ENCODE measurements at places on chromosomes 7 and 10.

GRCh38 chr10:88322324-88323063, 260.6 kb downstream of the RNLS start:
- no peak for DNase-seq

GRCh38 chr7:36900988-36901710, 176.9 kb upstream of the AOAH start:
- no peak for DNase-seq

DNA sequence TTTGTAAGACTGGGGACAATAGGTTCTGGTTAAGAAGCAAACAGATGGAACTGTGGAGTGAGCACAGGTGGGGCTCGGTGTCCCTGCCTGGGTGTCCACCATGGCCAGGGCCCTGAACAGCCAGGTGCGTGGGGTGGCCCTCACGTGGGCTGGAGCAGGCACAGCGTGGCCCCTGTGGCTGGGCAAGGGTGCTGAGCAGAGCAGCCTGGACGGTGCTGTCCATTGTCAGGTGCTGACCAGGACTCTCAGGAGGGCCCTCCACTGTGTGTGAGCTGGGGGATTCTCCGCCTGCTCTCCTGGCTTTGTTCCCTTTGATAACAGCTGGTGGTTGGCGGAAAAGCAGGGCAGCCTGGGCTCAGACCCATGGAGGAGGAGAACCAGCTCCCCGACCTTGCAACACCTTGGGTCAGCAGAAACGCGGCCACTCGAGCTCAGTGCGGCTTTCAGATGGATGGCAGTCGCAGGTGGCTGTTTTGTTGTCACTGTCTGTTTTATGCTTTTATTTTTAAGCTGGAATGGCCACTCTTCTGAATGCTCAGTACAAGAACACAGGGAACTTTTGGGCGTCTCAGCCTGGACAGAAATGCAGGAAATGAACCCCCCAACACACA, 273.9 kb upstream of the ADARB2 start:
- no peak for DNase-seq

GRCh38 chr7:134371536-134371935, 54.8 kb upstream of the SLC35B4 start:
- no peak for DNase-seq

DNA sequence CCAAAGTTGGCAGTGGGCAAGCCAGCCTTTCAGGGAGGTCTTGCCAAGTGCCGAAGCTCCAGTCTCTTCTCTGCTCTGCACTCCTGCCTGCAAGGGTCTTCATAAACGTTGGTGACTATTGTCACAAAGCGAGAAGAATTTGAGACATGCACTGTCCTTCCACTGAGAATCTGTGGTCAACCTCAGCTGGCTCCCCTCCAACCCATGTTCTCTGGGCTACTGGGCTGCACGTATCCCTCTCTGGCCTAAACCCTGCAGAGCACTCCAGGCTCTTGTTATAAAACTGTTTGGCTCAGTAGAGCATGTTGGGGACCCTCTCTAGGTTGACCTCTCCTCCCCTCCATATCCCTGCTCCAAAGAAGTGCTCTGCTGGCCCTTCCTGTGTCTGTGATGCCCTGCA, 260.4 kb upstream of the NFE2L3 start:
- no peak for DNase-seq

GRCh38 chr10:122285506-122286444, 14.7 kb downstream of the BTBD16 start:
- DNase-seq: no peak

DNA sequence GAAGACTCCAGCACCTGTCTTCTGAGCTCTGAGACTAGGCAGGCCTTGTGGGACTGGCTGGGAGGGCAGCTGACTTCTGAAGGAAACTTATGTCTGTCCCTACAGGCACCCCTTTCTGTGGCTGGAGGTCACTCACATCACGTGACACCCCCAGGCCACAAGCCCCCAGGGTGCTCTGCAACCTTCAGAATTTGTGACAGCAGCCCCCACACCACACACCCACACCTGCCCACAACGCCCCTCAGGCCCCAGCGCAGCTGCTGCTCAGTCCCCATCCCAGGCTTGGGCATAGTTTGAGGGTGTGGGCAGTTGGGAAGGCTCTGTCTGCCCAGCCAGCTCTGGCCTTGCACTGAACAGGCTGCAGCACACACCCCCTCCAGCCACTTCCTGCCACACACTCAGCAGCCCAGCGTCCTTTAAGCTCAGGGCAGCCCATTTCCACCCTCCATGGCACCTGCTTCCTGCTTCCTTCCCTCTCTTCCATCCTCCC, 80.0 kb upstream of the UNC5B start:
- no peak for DNase-seq

- peak; percentile 34 for DNase-seq
These were observed 53.0 kb downstream of the CACUL1 start for GRCh38 chr10:118701529-118702323.

DNA sequence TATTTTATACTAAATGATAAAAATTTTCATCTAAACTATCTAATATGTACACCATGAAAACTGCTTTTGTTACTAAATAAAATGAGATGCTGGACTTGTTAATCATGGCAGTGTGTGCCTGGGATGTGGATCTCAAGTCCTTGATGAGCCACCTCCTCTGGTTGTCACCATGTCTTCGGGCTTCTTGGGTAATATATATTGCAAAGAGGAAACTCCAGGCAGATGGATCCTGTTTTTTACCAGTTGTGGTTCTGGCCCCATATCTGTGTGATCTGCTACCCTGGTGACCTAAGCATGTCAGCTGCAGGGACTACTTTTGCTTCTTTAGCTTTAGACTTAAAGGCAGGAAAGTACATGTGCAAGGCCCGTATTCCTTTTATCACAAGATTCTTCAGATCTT, 46.2 kb downstream of the TMEM60 start:
- DNase-seq: no peak

GRCh38 chr7:156096771-156097538, 284.7 kb upstream of the SHH start:
- no peak for DNase-seq

GRCh38 chr7:70588191-70588921, 543.6 kb upstream of the GALNT17 start:
- DNase-seq: no peak

DNA sequence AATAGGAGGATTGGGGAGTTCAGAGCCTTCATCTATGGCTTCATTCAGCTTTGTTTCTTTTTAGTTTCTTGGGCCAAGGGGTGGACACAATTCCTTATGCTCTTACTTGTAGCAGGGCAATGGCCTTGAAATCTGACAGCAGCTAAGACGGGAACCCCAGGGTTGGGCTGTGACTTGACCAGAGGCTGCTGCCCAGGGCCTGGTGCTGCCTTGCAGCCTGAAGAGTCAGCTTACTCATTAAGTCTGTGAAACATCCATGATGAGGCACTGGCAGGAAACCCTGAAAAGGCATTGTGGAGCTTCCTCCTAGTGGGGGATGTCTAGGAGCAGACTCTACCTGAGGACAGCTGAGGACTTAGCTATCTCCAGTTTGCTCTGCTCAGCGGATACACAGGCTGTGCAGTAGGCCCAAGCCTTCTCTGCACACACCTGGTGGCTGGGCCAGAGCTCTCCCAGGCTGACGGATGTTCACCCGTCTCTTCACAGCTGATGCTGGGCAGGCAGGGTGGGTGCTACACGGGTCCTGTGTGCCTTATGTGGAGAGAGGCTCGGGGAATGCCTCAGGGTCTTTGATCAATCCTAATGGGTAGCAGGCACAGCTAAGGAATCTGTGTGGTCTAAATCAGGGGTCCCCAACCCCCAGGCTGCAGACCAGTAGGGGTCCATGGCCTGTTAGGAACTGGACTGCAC, 17.8 kb downstream of the CXCL12 start:
- DNase-seq: no peak

DNA sequence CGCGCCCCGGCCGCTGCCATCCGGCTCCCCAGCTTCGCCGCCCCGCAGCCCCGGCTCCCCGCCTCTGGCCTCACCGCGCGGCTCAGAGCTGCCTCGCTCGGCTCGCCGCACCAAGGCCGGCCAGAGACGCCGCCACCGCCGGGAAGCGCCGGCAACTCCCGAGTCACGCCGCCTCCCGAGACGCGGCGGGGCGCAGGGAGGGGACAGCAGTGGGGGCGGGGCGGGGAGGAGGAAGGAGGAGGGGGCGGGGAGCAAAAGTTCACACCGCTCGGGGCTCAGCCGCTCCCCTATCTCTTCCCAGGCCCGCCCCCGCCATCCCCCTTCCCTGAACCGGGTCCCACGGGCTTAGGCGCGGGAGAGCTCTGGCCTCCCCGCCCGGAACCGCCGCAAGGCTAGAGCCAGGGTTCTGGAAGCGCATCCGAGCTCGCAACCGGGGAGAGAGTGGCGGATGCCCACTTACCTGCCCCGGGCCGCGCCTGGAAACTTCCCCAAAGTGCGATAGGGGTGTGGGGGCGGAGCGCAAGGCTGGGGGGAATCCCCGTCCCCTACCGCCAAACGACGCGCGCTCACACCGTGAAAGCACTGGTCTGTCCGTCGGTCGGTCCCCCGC, 1.0 kb downstream of the CHST15 start:
- peak; percentile 43 for DNase-seq

- peak; percentile 85 for DNase-seq
These were observed 39.2 kb upstream of the PPP1R3C start for GRCh38 chr10:91672021-91672608.

GRCh38 chr10:21399392-21400035, 126.0 kb downstream of the SKIDA1 start:
- peak; percentile 95 for DNase-seq

DNA sequence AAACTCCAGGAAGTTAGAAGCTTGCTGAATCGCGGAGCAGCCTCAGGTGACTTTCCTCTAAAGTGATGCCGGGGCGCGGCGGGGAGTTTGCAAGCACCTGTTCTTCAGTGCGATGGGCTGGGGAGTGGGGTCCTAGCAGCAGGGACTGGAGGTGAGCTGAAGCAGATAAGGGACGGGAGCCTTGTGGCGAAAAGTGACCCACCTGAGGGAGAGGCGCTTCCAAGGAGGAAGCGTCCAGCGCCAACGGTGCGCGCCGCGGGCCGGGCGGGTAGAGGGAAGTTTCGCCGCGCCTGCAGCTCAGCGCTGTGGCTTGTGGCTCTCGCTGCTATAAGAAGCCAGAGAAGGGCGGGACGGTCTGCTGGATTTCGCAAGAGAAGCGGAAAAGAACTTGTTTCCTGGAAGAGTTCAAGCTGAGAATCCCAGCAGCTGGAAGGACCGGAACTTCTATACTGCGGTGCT, at the start of gene STEAP4:
STEAP4 (minus strand) TSS at position 305 of the 459 bp plus-strand sequence. CDS start 22,625 bp downstream, outside the sequence.
- DNase-seq: peak; percentile 68

GRCh38 chr7:142010952-142011548, 15.4 kb downstream of the MGAM start:
- no peak for DNase-seq

DNA sequence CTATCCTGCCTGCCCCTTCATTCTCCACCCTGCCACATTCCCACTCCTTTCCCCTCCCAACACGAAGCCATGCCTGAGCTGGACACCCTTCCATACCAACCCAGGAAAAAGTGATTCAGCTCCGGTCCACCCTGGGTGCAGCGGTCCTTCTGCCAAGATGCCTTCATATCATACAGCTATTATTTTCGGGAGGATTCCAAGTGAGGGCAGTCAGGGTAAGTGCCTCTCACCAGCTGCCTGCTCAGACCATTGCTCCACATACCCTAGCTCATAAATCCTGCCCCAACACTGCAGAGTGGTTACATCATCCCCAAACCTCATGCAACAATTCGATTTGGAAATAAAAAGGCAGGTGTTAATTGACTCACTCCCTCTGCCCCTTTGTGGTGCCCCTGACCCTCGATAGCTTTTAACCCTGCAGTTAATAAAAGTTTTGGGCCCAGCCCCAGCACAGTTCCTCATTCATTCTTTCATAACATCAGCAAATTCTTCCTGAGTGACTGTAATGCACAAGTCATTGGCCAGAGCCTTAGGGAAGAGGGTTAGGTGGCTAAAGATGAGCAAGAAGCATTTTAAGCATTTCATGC, 42.6 kb downstream of the ZNF503 start:
- peak; percentile 67 for DNase-seq

GRCh38 chr7:105269397-105269796, 119.3 kb downstream of the SRPK2 start:
- peak; percentile 3 for DNase-seq

DNA sequence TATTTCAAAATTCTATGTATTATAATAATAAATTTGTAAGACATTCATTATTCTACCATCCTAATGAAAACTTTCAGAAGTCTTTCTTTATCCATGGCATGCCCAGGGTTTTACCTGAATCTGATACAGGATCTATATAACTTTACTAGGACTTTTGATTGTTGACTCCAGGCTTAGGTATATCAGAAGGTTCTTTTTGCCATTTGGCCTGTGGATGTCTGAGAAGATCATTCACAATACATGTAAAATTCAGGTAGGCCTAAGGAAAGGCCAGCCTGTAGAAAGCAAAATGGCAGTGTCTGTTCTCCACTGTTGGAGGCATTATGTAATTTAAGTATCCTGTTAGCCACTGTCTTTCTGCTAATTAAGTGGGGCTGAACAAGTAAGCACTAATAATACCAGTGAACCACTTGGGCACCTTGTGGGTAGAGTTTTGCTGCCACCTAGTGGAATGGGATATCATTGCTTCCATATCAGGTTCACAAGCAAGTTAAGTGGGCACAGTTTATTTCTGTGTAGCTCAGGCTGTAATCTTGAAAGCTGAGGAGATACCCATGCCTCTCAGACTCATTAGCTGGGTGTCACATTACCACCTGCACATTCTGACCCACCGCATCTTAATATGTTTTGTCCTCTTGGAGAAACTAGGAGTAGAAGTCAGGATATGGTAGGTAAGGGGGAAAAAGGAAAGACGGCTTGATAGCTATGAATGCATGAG, 105.5 kb downstream of the SEPTIN7 start:
- DNase-seq: peak; percentile 76

DNA sequence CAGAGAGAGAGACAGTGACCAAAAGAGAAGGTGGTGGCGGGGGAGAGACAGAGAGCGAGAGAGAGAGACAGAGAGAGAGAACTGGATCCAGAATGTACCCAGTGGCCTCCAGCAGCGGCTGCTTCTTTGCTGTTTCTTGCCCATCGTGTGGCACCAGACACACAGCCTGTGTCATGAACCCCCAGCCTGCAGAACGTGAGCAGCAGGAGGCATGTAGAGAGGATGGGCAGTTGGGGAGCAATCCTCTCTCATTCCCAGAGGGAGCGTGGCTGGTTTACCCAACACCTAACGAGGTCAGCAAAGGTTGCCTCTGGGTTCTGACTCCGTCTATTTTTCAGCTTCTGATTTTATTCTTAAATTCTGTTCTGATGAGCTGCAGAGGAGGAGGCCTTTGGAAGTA, 168.1 kb downstream of the ADARB2 start:
- no peak for DNase-seq

- no peak for DNase-seq
These were observed 31.7 kb downstream of the MKX start for GRCh38 chr10:27713941-27714340.

- DNase-seq: no peak
These were observed 29.7 kb upstream of the HSPA12A start for GRCh38 chr10:116771959-116772585.

DNA sequence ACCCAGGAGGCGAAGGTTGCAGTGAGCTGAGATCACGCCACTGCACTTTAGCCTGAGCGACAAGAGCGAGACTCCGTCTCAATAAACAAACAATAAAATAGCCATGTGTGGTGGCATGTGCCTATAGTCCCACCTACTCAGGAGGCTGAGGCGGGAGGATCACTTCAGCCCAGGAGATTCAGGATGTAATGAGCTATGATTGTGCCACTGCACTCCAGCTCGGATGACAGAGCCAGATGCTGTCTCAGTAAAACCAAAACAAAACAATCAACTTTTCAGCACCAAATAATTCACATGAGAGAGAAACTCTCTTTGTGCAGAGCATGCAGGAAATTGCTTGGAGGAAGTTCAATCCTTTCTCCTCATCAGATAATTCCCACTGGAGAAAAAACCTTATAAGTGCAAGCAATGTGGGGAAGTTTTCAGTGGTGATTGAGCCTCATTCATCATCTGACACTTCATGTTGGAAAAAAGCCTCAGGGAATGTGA, 13.4 kb upstream of the FIS1 start:
- no peak for DNase-seq

Data from iris pigment epithelial cell (primary cell).